DMS53 (cell line): ENCODE measurements at places on chromosomes 7 and 10.

DNA sequence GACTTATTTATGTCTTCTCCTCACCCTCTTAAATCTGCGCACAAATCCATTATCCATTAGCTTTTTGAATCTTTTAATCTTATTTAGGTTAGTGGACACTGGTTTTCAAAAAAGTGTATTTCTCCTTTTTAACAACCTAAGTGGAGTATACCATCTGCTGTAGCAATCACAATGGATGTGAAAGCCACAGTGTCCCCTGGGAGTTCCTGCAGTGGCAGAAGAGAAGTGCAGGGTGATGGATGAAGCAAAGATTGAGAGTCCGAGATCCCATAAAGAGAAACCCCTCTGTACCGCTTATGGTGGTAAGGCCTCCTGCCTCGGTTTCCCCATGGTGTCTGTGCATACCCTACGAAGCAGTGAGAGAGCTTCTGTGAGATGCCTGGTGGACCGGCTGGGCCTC lies 236.4 kb downstream of the COBL start:
- no peak for DNase-seq

DNA sequence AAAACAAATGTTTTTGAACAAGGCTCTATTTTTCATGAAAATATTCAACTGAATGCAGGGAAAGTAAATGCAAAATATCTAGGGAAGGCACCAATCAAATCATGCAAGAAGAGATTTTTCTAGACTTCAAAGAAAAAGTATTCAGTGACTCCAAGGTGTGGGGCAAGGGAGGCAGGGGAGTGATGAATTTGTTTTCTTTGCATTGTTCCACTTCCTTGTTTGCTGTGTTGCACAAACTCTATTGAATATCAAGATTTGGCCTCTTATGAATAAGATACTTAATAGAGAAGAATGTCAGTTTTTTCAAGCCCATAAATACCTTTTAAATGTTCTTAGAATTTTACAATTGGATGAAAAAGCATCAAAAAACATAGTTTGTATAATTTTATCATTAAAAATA lies 26.4 kb downstream of the STEAP1 start:
- peak; percentile 33 for DNase-seq

- no peak for DNase-seq
Observed at GRCh38 chr7:43768201-43768886, 9.9 kb downstream of the BLVRA start.

- no peak for DNase-seq
Observed at GRCh38 chr7:152643979-152644559, 31.9 kb downstream of the XRCC2 start.

DNA sequence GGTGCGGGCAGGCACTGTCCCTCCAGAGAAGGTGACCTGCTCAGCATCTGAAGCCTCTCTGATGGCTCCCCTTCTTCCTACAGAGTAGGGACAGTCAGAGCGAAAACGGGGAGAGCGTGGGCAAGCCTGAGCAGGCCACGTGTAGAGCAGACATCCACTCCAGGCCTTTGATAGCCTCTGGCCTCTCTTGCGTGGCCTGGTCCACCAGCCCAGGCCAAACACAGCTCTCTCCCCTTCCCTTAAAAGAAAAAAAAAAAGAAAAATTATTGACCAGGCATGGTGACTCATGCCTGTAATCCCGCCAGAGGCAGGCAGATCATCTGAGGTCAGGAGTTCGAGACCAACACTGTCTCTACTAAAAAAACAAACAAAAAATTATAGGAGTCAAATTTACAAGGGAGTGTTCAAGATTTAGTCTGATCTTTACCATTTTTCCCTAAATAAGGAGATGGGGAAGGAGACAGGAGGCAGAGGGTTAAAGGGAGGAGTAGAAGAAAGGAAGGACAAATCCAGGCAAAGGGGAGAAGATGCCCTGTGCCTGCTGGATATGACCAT lies 84.8 kb downstream of the PLXNA4 start:
- no peak for DNase-seq

DNA sequence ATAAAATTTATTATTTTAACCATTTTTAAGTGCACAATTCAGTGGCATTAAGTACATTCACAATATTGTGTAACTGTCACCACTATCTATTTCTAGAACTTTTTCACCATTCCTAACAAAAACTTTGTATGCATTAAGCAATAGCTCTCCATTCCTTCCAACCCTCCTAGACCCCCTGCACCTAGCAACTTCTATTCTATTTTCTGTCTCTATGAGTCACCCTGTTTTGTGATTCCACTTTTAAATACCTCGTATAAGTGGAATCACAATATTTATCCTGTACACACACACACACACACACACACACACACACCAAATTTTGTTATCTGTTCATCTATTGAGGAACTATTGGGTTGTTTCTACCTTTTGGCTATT lies 89.2 kb downstream of the ARID5B start:
- DNase-seq = peak; percentile 14

GRCh38 chr7:22591271-22591670 lies 91.3 kb upstream of the STEAP1B start:
- peak; percentile 47 for DNase-seq

- no peak for DNase-seq
Observed at GRCh38 chr7:121519548-121520521, 123.7 kb upstream of the FAM3C start.

DNA sequence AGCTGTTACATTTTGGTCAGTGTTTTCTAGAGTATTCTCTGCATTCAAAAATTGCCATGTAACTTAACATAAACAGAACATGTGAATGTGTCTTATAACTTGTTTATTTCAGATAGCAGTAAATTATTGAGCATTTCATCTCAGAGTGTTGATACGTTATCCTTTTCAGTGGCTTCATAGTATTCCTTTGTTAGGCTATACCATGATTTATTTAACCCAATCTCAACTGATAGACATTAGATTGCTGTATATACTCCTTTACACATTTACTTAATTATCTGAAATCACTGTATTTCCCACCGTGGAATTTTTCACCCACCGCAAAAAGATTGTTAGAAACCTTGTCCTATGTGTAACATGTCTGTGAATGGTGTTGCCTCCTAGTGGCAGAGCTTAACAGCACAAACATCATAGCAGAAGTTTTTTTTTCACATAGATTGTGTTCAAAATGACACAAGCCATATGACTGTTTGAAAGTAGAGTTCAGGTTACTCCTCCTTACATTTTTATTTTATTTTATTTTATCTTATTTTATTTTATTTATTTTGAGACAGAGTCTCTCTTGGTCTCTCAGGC lies 21.4 kb downstream of the SLF2 start:
- DNase-seq = peak; percentile 44
